ENCODE measurements at places on chromosomes 6 and 20.

GRCh38 chr6:43707269-43707668 is 19.7 kb upstream of the MRPS18A start:
- no peak for DNase-seq

DNA sequence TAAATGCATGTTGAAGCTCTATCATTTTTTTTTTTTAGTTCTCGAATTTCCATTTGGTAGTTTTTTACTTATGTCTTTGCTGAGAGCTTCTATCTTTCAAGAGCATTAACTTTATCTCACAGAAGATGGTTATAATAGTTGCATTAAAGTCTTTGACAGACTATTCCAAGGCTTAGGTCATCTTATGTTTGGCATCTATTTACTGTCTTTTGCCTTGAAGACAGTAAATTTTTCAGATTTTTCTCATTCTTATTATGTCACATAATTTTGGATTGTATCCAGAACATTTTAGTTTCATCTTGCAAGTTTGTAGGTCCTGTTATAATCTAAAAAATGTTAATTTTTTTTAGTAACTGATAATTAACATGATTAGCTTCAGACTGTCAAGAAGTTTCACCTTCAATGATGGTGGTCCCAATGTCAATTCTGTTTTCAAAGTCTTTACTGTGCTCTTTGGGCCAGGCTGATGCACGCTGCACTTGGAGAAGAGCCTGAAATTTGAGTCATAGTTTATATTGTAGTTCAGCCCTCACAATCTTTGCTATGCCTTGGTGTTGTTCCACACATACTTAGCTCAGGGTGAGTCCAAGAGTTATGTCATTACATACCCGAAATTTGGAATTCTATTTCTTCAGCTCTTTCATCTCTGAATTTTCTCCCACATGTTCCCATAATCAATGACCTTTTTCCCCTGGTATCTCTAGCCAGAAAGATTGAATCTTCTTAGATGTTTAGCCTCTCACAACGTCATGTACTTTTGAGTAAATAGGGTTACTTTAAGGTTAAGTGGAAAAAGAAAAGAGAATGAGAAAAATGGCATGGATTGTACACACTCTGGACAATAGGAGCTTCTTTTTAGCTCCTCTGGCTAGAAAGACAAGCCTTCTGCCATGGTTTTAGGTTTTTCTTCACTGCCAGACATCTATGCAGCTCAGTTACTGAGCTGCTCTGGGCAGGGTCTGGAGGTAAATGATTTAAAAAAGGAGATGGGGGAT is 110.3 kb upstream of the BTBD3 start:
- no peak for DNase-seq

DNA sequence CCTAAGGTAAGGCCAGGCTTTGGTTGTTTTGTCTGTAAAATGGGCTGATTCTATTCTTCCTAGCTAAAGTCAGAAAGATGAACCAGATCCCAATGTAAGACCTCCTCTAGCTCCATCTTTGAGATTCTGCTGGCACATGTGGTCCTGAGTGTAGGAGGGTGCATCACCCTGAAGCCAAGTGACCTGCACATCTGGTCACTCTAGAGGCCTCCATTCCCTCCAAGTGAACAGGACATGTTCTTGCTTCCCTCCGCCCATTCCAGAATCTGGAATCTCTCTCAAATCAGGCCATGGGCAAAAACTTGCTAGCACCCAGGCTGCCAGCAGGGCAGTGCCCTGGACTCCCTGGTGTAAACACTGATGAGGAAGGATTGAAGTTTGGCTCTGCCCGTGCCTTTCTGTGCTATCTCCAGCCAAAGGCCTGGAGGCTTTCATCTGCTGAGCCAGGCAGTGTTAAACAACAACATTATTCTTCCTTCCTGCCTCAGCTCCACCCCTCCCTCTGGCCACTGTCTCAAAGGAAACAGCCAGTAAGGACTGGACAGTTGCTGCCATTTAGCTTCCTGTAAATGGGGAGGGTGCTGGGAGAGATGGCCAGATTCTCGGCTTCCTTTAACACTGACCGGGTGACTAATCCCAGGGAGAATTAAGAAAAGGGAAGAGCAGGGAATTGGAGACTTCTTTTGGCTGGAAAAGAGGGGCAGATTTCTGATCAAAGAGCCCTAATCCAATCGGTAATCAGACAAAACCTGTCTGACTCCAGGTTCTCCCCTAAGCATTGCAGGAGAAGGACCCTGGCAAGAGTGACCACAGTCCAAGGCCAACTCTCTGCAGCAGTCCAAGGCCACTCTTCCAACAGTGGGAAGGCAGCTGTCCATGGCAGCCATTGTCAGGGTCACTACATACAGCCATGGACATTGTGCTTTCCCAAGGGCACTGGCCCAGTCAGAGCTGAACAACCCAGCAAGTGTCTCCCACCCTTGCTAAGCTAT is 19.5 kb upstream of the ADGRF1 start:
- no peak for DNase-seq

DNA sequence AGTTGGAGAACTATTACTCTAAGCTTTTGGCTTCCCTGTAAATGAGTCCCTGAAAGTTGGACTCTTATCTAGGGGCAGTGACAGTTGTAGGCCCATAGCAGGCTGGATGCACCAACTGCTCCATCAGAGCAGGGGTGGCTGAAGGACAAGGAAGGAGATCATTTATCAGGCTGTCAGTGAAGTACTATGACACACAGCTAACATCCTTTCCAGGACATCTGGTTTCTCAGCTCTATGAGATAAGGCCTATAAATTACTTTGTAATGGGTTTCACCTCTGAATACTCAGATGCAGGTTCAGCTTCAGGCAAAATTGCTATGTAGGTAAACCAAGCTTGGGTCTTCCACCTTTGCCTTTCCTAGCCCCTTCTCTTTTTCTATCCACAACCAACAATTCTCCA is 468.5 kb downstream of the KIF16B start:
- DNase-seq = no peak

- no peak for DNase-seq
Observed at GRCh38 chr6:156175433-156175832, 601.7 kb upstream of the ARID1B start.

GRCh38 chr20:23773127-23773526 is 22.4 kb upstream of the CST1 start:
- DNase-seq = no peak

GRCh38 chr20:7959484-7959883 is 19.2 kb upstream of the HAO1 start:
- DNase-seq = no peak

DNA sequence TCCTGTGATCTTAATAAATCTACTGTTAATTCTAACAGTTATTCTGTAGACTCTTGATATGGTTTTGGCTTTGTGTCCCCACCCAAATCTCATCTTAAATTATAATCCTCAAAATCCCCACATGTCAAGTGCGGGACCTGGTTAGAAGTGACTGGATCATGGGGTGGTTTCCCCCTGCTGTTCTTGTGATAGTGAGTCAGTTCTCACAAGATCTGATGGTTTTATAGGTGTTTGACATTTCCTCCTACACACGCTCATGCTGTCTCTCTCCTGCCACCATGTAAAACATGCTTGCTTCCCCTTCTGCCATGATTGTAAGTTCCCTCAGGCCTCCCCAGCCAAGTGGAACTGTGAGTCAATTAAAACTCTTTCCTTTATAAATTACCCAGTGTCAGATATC is 10.5 kb upstream of the EPB41L2 start:
- no peak for DNase-seq

GRCh38 chr6:168851460-168852375 is 401.9 kb downstream of the THBS2 start:
- no peak for DNase-seq

DNA sequence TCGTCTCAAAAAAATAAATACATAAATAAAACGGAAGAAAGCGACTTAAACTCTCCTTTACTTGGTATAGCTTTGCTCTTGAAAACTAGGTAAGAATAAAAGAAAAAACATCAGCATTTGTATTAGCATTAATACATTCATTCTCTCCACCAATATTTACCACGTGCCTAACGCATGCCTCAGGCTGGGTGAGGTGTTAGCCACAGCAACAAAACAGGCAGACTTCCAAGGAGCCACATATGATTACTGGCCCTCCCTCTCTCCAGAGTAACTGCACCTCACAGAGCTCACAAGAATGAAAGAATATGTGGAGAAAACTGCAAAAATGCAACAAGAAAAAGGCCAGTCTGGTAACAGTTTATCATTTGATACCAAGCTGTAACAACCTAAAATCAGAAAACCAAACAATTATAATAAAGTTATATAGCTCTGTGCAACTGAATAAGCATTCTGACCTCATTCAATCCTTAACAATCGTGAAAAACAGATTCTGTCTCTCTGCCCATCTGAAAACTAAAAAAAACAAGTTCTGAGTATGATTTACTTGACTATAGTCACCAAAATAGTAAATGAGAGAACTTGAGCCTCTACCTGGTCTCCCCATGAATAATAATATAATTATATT is 5.2 kb downstream of the NAPB start:
- DNase-seq = no peak

DNA sequence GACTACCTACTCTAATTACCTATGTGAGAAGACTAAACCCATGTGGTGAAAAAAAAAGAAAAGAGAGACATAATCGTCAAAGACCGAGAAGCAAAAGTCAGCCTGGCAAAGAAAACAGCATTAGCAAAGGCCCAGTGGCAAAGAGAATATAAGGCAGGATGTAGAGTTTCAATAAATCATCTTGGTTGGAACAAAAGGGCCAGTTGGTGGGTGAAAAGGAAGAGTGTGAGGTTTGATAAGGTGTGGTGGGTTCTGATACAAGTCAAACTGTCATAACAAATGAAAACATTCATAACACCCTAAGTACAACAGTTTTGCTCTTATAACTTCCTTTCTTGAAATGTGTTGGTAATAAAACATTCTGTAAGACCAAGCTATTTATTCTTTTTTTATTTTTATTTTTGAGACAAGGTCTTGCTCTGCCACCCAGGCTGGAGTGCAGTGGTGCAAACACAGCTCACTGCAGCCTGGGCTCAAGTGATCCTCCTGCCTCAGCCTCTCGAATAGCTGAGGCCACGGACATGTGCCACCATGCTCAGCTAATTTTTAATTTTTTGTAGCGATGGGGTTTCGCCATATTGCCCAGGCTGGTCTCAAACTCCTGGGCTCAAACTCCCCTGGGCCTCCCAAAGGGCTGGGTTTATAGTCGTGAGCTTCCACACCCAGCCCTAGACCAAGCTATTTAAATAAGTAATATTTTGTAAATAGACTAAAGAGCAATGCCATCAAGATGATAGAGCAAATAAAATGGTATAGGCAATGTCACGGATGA is 18.9 kb upstream of the GTF3C6 start:
- no peak for DNase-seq

- no peak for DNase-seq
Observed at GRCh38 chr20:35174458-35175216, 2.8 kb downstream of the PROCR start.

GRCh38 chr6:11213422-11214021 is 18.9 kb downstream of the NEDD9 start:
- no peak for DNase-seq

DNA sequence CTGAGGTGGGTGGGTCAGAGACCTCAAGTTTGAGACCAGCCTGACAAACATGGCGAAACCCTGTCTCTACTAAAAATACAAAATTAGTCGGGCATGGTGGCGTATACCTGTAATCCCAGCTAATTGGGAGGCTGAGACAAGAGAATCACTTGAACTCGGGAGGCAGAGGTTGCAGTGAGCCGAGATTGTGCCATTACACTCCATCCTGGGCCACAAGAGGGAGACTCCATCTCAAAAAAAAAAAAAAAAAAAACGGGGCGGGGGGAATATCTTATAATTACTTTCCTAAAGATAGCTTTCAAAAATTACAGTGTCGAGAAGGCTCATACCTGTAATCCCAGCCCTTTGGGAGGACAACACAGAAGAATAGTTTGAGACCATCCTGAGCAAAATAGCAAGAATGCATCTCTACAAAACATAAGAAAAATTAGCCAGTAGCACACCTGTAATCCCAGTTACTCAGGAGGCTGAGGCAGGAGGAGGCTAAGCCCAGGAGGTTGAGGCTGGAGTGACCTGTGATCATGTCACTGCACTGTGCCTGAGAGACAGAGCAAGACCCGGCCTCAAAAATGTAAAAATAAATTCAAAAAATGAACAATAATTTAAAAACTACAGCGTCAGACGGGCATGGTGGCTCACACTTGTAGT is 25.8 kb downstream of the CBFA2T2 start:
- no peak for DNase-seq

DNA sequence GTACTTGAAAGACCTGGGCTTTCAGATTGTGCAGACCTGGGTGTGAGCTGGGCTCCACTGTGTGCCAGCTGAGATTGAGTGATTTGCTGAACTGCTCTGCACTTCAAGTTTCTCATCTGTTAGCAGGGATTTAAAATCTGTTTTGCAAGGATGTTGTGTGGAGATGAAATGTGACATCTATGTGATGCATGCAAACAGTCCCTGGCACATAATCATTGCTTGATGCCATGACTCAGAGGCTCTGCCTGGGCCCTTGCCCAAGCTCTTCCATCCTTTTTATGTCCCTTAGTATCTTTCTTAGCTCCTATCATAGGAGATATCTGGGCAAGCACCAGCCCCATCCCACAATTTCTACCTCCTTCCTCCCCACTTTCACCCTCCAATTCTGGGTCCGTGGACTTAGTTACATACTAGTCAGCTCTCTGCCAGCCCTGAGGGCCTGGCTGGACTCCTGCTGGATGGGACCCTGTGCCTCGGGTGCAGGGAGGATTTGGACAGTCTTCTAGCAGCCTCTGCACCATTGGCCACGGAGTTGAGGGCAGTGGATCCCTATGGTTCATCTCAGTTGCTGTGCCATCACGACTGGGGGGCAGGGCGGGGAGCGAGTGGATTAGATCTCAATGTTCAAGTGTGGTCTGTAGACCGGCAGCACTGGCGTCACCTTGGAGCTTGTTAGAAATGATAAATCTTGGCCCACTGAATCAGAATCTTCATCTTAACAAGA is 103.6 kb downstream of the MAP3K7 start:
- DNase-seq = no peak

- no peak for DNase-seq
Observed at GRCh38 chr6:70107852-70108629, 194.8 kb downstream of the COL9A1 start.

GRCh38 chr6:11618533-11618932 is 81.0 kb downstream of the TMEM170B start:
- DNase-seq = no peak

GRCh38 chr6:157443066-157443800 is 62.2 kb downstream of the ZDHHC14 start:
- no peak for DNase-seq
